Stimulated activated CD4-positive, alpha-beta T cell treated with anti-CD3 and anti-CD28 coated beads, Interleukin-1b, Interleukin-23, amount 100 ng/mL, for 48 hours (primary cell): ENCODE measurements at places on chromosomes 4 and X.

DNA sequence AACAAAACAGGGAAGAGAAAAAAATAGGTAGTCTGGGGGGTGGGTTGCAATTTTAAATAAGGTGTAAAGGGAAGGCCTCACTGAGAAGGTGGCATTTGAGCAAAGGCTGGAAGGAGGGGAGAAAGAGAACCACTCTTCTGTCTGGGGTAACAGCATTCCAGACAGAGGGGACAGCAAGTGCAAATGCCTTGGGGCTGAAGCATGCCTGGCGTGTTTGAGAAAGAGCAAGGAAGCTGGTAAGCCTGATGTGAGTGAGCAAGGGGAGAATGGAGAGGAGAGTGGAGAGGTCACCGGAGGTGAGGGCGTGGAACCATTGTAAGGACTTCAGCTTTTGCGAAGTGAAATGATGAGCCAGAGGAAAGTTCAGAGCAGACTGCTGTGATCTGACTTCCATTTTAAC is 19.7 kb upstream of the DOCK11 start:
- no peak for DNase-seq

GRCh38 chr4:71784569-71785197 is 804 bp upstream of the GC start:
- no peak for DNase-seq

DNA sequence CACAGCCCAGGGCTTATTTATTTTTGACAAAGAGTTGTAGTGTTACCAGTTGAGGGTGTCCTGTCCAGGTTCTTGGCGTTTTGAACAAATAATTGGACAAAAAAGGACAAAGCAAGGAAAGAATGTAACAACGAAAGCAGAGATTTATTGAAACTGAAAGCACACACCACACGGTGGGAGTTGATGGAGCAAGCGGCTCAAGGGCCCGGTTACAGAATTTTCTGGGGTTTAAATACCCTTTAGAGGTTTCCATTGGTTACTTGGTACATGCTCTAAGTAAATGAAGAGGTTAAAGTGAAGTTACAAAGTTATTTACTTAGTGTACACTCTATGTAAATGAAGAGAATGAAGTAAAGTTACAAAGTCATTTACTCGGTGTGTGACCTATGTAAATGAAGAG is 27.8 kb upstream of the OPHN1 start:
- DNase-seq: no peak

DNA sequence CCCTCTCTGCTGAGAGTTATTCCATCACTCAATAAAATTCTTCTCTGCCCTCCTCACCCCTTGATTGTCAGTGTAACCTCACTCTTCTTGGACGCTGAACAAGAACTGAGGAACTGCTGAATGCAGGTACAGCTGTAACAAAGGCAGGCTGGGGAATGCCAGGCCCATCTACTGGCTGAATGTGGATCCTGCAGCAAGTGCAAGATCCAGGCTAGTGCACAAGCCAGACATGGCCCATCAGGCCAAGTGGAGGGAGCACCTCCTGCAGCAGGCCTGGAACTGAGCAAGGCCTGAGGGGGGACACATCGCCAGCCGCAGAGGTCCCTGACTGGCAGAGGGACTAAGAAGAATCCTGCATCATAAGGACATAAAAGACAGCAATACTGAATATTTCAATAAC is 411.8 kb upstream of the PCDH10 start:
- DNase-seq: no peak

DNA sequence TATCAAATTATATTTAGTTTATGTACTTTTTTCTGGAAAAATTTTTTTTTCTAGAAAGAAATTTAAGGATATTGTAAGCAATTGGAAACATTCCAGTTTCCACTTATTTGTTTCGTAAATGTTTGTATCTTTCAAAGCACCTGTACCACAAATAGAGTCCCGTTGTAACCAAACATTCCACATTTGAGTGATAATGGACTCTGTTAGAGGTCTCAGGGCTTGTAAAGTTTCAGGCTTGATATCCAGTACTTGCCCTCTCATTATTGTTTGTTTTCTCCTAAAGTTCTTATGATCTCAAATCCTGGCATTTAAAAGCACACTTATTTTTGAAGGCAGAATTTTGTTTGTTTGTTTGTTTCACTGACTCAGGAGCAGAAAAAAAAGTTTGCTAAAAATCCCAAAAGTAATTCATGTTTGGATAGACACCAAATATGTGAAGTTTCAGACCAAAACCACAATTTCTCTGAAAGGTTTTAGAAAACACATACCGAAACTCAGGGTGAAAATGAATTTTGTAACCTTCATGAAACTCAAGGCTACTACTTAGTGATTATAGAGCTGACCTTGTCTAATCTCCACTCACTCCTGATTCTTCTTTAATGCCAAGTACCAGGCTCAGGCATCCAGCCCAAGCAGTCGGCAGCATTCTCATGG is 5.7 kb upstream of the TMEM192 start:
- DNase-seq: no peak

- DNase-seq: no peak
Observed at GRCh38 chr4:23887989-23888388, 1.9 kb downstream of the PPARGC1A start.

- DNase-seq: no peak
Observed at GRCh38 chrX:39397561-39398199, 596.4 kb downstream of the MID1IP1 start.

- no peak for DNase-seq
Observed at GRCh38 chr4:1571165-1572009, 112.7 kb downstream of the FAM53A start.

- no peak for DNase-seq
Observed at GRCh38 chr4:55947254-55947882, 1.4 kb upstream of the CEP135 start.

DNA sequence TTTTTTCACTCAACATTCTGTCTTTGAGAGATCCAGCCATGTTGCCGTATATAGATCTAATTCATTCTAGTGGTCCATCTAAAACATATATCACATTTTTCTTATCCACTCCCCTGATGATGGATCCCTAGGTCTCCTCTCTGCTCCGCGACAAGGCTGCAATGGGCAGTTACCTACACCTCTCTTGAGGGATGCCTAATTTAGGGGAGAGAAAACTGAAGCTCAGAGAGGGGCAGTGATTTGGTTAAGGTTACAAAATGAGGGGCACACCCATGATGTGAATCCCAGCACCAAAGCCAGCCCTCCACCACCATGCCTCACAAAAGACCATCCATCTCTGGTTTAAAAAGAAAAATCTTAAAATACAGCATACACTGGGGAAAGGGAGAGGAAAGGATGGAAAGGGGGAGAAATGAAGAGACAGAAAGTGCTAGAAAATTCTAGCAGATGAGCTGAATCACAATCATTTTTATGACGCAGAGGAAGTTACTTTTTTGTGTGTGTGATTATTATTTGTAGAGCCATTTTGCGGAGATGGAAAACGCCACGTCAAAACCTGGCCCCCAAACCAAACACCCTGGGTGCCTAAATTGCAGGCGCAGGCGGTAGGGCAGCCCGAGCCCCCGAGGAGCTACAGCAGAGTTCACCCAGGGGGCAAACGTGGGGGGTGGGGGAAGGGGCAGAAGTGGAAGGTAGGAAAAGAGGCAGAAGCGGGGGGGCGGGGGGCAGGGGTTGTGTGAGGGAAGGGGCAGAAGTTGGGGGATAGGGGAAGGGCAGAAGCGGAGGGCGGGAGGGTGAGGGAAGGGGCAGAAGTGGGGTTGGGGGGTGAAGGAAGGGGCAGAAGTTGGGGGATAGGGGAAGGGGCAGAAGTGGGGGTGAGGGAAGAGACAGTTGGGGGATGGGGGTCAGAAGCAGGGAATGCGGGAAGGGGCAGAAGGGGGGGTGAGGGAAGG is 1.3 kb upstream of the TSPYL2 start:
- DNase-seq: no peak

DNA sequence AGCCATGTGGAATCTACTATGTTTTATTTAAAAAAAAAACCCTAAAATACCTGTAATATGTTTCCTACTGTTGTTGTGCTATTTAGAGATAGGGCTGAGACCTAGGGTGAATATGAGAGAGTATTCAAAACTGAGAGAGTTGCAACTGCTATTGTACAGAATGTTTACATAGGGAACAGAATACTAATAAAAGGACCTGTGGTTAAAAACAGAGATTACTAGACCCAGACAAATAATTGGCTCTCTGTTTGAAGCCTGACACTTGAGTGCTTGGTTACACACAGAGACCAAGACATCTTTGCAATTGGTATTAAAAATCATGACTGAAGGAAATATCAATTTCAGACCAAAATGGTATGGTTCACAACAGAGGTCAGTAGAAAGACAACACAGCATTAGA is 278.9 kb upstream of the GIMD1 start:
- no peak for DNase-seq

DNA sequence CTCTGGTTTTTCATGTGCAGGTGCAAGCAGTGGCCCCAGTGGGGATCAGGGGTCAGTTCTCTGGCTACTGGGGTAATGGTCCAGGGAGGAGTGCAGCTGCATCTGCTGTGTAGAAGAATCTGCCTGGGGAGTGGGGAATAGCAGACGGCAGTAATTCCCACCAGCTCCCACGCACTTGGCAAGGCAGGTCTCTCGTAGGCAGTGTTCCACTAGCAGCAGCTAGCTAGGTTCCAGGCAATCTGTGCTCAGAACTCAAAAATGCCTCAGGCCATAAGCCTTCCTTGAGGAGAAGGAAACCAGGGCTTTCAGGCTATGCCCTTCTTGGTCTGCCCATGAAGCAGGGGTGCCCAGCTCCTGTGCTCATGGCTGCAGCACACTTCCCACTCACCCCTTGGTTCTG is 38.8 kb downstream of the DCLK2 start:
- DNase-seq: no peak

GRCh38 chr4:92646826-92647225 is 343.1 kb downstream of the GRID2 start:
- no peak for DNase-seq

DNA sequence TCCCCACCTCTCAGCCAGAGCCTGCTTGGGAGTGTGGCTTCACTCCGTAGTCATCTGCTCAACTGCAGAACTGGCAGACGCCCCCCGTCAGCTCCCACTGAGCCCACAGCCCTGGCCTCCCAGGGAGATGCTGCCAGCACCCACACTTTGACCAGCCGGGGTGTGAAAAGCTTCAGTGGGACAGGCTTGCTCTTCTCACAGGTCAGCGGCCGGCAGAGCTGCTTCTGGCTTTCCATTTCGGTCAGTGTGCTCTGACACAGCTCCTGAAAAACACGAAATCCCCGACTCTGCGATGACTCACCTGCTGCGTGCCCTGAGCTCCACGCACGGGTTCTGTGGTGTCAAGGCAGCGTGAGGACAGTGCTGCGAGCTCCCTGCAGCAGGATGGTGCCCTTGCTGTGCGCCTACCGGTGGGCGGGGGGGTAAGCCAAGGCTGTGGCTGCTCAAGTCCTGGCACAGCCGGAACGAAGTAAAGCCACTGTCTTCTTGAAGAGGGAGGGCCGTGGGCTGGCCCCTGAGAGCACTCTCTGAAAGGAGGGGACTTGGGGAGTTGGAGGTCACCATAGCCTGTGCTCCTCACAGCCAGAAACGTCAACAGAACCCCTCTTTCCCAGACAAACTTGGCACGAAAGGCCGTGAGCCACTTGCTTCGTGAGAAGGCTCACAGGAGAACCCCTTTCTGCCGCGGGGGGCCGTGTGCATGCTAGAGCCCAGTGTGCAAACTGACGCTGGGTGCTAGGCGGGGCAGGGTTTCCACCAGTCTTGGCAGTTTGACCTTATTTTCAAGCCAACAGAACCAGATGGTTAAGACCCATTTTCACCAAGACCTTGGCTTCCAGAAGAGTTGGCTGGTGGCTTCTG is 23.6 kb downstream of the NOP14 start:
- DNase-seq: no peak

DNA sequence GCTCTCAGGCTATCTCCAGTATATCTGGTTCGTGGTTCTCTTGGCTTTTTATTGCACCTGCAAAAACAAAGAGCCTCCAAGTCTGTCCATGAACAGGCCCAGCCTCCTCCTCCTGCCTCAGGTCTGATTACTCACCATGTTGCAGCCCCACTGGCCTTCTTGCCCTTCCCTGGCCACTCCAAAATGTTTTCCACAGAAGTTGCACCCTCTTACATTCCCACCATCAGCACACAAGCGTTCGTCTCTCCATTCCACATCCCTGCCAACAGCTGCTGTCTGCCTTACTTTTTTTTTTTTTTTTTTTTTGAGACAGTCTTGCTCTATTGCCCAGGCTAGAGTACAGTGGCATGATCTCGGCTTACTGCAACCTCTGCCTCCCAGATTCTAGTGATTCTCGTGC is 86.7 kb downstream of the RFC1 start:
- DNase-seq: no peak

DNA sequence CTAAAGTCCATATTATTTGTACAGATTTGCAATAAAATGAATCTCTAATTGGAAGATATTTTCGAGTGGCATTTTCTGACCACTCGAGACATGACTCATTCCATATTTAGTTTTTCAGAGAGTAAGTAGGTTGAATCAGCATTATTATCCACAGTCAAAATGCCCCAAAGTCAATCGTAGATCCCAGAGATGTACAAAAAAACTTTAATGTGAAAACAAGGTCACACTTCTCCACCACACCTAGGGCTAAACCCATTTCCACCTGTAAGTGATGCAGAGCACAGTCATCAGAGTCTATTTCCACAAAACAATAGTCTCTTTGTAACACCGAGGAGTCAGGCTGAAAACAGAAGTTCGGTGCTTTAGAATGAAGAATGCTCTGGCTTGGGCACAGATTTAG is 117.1 kb upstream of the TENM3 start:
- DNase-seq: no peak

- DNase-seq: no peak
Observed at GRCh38 chrX:17930850-17931249, 69.8 kb upstream of the RAI2 start.

GRCh38 chr4:88793475-88793874 is 95.8 kb upstream of the NAP1L5 start:
- DNase-seq: no peak

- no peak for DNase-seq
Observed at GRCh38 chr4:179097741-179098140, 1655.5 kb upstream of the AGA start.

- DNase-seq: no peak
Observed at GRCh38 chr4:177579649-177580048, 137.4 kb upstream of the AGA start.

DNA sequence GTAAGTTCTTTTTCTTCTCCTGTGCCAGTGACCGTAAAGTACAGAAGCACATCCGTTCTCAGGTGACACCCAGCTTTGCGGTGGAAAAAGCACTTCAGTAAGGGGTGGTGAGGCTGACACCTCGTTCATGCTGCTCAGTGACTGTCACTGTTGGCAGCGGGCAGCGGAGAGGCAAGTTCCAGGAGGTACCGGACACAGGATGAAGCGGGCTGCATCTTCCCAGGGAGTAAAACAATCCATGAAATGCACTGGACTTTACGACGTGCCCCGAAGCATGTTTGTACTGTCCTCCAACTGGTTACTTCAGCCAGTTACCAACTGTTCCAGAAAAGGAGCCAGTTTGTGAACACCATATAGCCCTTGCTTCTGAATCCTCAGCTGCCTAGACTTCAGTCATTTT is 110.7 kb downstream of the ZNF827 start:
- no peak for DNase-seq

DNA sequence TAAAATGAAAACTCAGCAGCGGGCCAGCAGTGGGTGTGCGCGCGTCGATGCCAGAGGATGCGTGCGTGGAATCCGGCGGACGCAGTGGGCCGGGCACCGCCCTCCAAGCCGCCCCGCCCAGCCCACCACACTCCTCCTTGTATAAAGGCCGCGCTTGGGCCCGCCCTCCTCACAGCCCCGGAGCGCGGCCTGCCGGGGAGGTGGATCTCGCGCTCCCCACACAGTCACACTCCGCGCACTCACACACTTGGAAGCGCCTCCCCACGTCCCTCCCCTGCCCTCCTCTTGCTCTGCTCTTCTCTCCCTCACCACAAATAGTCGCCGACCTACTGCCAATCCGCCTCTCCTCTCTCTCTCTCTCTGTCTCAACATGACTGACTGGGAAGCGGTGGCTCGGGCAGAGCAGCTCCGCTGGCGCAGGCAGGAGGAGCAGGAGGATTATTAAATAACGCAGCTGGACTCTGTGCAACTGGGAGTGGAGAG is at the start of gene CCSER1:
Gene CCSER1, plus strand, starts transcription at position 172 of the 483 bp plus-strand sequence.
- DNase-seq: peak; percentile 30
